ENCODE measurements at places on chromosomes 1 and 21.

GRCh38 chr1:214136324-214136919, 144.5 kb upstream of the SMYD2 start:
- no peak for DNase-seq

GRCh38 chr1:45337630-45338325, 2.2 kb upstream of the TOE1 start:
- no peak for DNase-seq

GRCh38 chr1:89271341-89272015, 1.2 kb downstream of the GBP5 start:
- DNase-seq: no peak

DNA sequence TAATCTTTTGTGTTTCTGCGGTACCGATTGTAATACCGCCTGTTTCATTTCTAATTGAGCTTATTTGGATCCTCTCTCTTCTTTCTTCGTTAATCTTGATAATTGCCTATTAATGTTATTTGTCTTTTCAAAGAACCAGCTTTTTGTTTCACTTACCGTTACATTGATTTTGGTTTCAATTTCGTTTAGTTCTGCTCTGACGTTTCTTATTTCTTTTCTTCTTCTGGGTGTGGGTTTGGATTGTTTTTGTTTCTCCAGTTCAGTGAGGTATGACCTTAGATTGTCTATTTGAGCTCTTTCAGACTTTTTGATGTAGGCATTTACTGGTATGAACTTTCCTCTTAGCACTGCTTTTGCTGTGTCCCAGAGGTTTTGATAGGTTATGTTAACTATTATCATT, 9.4 kb downstream of the OR2M2 start:
- no peak for DNase-seq

DNA sequence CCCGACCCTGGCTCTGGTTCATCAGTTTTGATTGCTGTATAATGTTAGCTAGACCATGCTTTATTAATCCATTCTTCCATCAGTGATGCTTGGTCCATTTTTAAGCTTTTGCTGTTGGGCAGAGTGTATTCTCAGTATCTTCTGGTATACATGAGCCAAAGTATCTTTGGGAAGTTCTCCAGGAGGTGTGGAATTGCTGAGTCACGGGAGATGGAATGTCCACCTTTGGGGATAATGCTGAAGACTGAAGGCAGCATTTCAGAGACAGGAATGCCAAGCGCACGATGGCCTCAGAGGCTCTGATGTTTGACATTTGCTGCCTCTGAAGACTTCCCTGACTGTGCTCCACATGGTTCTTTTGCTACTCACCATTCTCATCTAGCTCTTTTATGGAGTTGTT, 266.3 kb upstream of the KAZN start:
- DNase-seq: no peak

GRCh38 chr1:2984399-2985061, 36.7 kb upstream of the ACTRT2 start:
- no peak for DNase-seq

DNA sequence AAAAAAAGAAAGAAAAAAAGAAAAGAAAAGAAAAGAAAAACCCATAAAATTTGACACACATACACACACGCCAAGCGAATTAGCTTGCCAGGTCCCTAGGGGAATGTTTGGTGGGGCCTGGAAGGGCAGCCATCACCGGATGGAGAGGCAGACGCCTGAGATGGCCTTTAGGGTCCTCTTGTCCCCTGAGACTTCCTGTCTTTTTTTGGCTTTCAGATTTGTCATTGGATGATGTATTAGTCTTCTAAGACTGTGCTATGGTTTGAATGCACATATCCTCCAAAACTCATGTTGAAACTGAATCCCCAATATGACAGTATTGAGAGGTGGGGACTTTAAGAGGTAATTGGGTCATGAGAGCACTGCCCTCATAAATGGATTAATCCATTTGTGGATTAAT, 211.8 kb downstream of the TOMM20 start:
- DNase-seq: no peak

GRCh38 chr1:203706444-203706843, 58.5 kb upstream of the LAX1 start:
- DNase-seq: no peak

DNA sequence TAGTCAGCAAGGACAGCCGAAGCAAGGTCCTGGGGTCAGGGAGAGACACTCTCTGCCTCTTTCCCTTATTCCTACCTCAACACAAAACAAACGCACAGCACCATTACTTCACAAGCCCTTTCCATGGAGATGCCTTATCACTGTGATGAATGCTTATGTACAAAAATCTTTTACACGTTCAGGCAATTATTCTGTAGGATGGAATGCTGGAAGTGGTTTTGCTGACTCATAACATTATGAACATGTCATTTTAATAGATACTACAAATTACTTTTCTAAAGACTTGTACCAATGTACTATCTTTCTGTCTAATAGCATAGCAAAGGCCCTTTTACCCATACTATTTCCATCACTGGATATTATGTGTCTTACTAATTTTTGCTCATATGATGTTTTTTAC, 98.4 kb downstream of the TTLL7 start:
- DNase-seq: no peak

GRCh38 chr1:33119050-33119449, 38.1 kb downstream of the AZIN2 start:
- DNase-seq: no peak

DNA sequence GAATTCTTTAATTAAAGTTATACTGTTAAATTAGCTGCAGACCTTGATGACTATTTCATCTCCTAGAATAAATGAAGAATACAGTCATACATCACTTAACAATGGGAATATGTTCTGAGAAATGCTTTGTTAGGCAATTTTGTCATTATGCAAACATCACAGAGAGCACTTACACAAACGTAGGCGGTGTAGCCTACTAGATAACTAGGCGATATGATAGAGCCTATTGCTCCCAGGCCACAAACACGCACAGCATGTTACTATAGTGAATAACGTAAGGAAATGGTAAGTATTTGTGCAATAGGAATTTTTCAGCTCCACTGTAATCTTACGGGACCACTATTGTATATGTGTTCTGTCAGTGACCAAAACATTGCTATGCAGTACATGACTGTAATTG, 37.6 kb upstream of the DESI2 start:
- DNase-seq: no peak

DNA sequence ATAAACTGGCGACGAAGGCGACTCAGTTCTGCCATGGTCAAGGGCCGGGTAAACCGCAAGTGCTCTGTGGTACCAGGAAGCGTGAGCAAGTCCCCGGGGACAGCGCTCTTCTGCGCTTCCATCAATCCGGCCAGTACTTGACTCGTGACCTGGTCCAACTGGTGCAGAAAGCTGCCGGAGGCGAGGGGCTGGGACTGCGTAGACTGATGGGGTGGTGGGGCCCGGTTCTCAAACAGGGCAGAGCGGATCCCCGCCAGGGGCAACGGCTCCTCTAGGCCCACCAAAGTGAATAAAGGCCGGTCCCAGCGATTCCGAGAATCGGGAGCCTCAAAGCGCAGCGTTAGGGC, 852 bp downstream of the KTI12 start:
- no peak for DNase-seq

DNA sequence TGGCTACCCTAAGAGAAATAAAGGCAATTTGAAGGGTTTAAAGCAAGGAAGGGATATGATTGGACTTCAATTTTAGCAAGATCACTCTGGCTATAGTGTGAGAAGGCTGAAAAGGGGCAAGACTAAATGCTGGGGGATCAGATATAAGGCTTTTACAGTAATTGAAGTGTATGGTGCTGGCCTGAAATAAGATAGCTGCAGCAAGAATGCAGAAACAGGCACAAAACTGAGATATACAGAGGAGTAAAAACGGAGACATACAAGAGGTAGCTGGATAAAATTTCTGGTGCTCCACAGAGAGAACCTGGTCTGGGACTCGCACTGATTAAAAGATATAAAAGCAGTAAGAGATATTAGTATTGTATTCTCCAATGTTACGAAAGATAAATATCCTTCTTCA, 92.0 kb downstream of the DENND1B start:
- DNase-seq: no peak

GRCh38 chr1:27301582-27302199, 20.3 kb upstream of the TMEM222 start:
- DNase-seq: no peak

GRCh38 chr1:155334962-155335361, 14.3 kb downstream of the RUSC1 start:
- DNase-seq: no peak

GRCh38 chr1:183914276-183914675, 109.4 kb downstream of the RGL1 start:
- no peak for DNase-seq

DNA sequence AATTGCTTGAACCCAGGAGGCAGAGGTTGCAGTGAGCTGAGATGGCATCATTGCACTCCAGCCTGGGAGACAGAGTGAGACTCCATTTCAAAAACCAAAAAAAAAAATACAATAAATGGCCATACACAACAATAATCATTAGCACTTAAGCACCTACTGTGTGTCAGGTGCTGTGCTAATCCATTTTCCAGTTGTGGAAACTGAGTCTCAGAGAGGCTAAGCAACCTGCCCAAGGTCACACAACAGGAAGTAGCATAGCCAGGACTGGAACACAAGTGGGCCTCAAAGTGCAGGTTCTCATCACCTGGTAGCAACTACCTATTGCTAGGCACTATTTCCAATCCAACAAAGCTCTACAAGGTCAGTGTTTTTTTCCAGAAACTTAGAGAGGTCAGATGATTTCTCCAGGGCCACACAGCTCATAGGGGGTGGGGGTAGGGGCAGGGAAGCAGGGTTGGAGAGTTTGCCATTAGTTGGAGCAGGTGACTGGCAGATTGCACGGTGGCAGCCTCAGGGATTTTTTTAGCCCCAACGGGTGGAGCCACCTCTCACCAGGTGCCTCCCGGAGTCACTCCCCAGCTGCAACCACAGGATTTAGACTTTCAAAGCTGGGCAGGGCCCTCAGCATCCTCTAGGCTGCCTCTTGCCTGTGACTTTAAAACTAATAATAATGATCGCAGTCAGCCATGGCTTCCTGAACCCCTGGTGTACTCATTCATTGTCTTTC, 52.5 kb upstream of the ID3 start:
- DNase-seq: no peak

DNA sequence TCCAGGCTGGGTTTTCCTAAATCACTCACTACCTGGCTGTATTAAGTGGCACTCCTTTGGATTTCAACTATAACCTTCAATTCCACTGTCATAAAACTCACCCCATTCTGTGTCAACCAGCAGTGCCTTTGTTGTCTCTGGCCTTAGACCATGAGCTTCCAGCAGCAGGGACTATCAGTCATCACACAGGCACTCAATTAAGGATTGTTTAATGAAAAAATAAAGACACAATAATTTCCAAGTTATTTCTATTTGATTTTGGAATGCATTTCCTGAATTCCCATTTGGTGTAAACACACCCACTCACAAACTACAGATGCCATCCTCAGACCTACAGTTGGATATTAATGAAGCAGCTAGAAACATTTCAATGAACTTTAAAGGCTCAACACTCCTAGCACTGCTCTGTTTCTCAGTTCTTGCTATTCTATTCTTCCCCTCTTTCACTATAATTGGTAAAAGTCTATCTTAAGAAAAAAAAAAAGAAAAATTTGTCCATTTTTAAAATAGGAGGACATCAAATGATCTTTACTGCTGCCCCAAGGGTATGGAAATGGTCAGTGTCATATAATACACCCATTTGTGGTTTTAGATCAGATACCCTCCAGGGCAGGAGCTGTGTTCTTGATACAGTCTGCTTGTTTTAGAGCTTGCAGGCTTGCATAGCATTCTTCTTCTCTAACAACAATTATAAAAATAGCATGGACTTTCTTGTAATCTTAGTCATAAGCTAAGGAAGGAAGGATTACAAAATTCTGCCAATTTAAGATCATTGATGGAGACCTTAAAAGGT, 156.4 kb downstream of the PTGER3 start:
- no peak for DNase-seq

- no peak for DNase-seq
These were observed 7.5 kb upstream of the TTC22 start for GRCh38 chr1:54808443-54809207.

- DNase-seq: no peak
These were observed 2.5 kb upstream of the POGK start for GRCh38 chr1:166836733-166837132.

DNA sequence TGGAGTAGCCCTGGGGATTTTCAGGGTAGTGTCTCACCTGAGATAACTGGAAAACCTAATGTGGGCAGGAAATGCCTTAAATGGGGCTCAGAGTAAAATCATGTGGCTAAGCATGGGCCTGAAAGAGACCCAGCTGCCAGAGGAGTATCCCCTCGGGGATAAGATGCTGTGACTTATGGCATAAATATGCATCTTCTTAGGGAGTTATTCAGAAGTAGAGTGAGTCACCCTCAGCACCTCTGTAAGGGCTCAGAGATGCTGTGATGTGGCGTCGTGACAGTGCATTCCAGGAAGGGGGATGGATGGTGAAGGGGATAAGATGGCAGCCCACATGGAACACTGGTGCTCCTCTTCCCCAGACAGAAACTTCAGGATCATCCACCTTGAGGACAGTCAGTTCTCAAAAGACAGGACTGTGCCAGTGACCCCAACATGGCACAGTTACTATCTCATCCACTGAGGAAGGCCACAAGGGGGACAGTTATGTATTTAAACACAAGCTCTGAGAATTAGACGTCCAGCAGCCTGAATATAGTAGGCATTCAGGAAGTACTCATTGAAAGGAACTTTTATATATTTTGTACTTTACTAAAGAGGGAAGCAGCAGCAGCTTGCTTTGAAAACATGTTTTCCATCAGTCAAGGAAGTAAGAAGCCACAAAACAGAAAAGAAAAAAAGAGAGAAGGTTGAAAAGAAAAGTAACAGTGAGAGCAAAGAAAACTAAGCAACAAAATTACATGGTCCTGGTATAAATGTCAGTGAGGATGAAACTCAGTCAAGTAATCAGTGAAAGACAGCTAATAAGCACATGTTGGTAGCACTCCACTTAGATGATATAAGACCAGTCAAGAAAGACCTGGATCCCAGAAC, 8.3 kb downstream of the IL24 start:
- DNase-seq: peak; percentile 82

DNA sequence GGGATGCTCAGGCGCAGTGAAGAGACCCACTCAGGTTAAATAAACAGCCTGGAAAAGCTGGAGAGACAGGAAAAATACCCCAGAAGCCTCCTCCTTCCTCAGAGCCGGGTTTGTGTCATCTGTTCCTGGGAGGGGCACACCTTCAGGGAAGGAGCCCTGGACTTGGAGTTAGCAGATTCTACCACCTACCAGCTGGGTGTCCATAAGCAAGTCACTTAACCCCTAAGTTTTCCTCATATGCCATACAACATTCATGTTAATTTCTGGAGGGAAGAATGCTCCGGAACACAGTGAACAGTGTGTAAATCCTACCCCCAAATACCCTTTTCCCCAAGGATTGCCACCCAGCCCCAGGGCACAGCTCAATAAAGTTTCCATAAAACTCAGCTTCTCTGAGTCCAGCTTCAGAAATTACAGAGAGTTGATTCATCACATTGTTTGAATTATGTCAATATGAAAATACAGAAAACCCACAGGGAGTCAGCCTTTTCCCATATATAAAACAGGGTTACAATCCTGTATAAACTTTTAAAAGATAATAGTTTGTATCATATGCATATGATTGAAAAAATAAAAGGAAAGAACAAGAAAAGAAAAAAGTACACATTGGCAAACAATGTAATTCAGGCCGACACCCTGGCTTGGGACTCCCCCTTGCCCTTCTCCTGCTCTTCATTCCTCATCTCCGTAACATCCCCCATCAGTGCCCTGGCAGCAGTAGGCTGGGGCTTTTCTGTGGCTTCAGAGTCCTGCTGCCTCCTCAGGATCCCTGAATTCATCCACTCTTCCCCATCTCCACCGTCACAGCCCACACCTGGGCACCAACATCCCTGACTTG, 291.8 kb upstream of the USP24 start:
- DNase-seq: no peak

- DNase-seq: no peak
These were observed 234.6 kb downstream of the BRINP3 start for GRCh38 chr1:190243056-190243455.

Data from HFF-Myc (cell line).